Stimulated activated CD4-positive, alpha-beta T cell treated with anti-CD3 and anti-CD28 coated beads, Interleukin-15, amount 100 ng/mL, for 48 hours (primary cell): ENCODE measurements at places on chromosomes 12 and 14.

DNA sequence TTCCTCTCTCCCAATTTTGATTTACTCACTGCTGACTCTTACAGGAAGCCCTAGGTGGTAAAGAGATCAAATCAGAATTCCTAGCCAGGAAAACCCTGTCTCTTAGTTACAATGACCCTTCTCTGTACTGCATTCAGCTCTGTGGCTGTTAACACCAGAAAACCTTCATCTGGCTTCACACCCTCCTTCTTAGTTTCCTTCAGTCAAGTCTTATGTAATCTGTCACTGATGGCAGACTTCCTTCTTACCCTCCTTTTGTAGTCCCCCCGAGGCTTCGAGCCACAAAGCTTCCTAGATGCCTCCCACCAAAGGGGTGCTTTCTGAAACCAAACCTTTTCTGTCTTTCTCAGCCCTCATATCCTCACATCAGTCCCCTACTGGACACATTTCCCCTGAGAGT, 16.5 kb downstream of the NGDN start:
- no peak for DNase-seq

- DNase-seq: no peak
Observed at GRCh38 chr12:112988224-112988623, 9.9 kb downstream of the OAS2 start.

DNA sequence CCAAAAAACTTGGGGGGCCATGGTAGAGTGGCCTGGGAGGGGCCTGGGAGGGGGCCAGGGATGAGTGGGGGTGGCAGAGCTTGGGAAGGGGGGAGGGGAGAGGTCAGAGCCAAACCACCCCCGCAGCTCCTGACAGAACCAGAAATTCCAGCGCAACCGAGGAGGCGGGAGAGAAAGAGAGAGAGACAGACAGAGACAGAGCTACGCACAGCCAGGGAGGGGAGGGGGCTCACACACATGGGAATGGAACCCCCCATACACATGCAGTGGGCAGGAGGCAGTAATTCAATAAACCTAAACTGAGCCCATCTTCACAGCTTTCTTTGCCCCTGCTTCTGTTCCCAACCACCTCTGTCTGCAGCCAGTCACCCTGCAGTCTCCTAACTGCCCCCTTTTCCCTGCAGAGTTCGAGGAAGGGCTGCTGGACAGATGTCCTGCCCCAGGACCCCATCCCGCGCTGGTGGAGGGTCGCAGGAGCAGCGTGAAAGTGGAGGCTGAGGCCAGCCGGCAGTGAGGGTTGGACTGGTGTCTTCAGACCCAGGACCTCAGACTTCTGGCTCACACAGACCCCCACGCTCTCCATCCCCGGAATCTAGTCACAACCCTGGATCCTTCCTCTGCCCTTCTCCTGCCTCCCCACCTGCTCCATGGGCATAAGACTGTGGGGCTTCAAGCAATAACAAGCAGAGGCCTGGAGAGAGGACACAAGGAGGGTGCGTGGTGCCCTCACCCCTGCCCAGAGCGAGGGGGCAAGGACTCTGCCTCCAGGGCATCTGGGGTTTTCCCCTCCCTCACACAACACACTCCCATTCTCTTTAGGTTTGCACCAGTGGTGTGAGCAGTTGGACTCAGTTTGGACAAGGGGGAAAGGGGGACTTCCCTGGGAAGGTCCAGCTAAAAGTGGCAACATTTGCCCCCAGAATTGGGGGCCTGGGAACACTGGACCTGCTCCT, 5.6 kb downstream of the NAB2 start:
- no peak for DNase-seq

GRCh38 chr14:101220921-101221510, 317.5 kb upstream of the RTL1 start:
- no peak for DNase-seq

DNA sequence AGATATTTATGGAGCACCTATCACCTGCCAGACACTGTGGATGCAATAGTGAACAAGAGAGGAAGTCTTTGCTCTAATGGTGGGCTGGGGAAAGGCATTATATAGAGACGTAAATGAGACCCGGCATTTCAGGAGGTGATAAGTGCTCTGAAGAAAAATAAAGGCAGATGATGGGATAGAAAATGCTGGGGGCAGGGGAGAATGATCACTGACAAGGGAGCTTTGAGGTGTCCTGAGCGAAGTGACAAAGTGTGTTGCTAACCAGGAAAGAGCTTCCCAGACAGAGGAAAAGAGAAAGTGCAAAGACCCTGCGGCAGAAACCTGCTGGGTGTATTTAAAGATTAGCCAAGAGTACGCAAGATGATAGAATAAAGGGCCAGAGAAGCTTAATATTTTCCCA, 1096.1 kb downstream of the BCL11B start:
- no peak for DNase-seq

- DNase-seq: no peak
Observed at GRCh38 chr12:130224613-130225012, 62.3 kb downstream of the FZD10 start.

GRCh38 chr12:53703756-53704155, 23.5 kb downstream of the CALCOCO1 start:
- no peak for DNase-seq

DNA sequence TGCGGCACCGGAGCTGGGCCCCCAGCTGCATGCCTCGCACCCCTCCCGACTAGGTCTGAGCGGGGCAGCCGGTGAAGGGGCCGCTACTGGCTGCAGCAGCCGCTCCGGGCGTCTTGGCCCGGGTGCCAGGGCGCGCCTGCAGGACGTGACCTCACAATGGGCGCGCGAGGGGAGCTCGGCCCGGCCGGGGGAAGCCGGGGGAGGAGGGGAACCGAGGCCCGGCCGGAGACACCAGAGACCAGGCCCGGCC, 353 bp downstream of the BAG5 start:
- DNase-seq: no peak

- no peak for DNase-seq
Observed at GRCh38 chr14:75554482-75554881, 23.9 kb upstream of the FLVCR2 start.

DNA sequence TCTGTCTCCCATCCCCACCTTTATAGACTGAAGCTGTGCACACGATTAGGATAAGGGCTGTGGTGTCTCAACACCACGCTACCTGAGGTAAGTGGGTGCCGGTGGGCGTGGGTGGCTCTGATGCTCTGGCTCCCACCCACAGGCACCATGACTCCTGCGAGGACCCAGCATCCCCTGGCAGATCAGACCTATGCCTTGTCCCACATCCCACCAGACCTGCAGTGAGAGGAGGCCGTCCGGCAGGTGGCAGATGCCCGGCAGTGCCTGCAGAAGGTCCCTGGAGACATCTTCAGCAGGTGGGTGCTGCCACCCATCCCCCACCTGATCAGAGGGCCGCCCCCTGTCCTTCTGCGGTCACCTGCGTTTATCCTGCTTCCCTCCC, 104.4 kb upstream of the PRB2 start:
- no peak for DNase-seq

GRCh38 chr12:53938326-53939140, at the start of gene HOXC13:
HOXC13 (plus strand) TSS chr12:53938831; CDS start chr12:53938907, 76 bp downstream.
- DNase-seq: peak; percentile 35

- DNase-seq: no peak
Observed at GRCh38 chr14:53236708-53237107, 83.6 kb upstream of the DDHD1 start.

DNA sequence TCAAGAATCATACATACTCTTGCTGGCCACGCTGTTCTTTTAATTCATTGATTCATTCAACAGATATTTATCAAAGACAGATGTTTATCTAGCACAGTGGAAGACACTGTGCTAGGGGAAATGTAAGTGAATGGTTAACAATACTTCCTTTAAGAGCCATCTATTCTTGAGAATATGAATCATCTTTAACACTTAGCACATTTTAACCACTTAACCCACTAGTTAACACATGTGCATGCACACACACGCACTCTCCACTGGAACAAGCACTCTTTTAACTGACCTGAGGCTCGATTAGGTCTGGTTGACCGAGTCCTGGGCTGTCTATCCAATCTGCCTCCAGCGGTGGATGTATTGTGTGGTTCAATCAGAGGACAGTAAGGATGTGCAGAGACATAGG, 34.6 kb downstream of the LMNTD1 start:
- DNase-seq: no peak

DNA sequence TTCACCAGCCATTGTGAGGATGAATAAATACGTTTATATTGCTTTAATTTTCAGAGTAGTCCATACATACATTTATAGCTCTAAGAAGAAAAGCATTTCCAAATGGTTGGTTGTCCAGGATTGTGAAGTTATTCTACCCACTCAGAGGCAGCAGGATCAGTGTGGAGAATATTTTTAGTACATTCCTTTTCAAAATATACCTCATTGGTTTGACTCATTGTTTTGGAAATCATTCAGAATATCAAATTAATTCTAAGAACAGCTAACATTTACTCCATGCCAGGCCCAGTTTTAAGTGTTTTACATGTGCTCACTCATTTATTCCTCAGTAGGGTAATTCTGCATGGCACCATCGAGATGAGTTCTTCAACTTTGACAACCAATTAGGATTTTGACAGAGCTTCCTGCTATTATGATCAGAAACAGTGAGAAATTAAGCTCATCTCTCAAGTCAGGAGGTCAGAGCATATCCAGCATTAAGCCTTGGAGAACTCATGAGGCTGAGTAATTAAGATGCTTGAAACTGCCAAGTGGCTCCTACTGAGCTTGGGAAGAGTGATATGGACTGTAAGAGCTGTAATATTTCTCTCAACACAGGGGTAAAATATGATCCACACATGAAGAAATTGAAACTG, 153.3 kb upstream of the CLEC14A start:
- DNase-seq: no peak

- no peak for DNase-seq
Observed at GRCh38 chr14:64417055-64417770, 29.1 kb downstream of the MTHFD1 start.

DNA sequence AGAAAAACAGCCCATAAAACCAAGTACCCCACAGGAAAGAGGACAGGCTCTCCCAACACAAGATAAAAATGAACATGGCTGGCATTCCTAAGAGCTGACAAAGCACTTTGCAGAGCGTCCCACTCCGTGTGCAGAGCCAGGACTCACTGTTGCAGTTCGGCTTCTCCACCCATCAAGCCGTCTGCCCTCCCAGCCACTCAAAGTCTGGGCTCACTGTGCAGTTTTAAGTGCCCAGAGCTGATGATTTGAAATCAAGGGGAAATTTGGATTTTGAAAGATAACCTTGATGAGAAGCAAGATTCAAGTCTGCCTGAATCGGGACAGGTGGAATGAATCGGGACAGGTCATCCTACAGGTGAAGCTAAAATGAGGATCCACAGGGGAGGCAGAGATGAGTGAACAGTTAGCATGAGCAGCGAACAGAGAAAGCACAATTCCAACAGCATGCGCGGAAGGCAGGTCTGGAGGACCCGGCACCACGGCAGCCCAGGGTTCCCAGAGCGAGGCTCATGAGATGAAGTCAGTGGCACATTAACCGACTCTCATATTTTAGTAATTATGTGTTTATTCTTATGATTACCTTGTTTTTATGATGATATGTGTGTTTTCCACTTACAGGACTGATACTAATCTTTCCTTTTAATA, 39.8 kb upstream of the GPR68 start:
- DNase-seq: no peak

- DNase-seq: no peak
Observed at GRCh38 chr14:58288106-58288792, 10.1 kb upstream of the ARID4A start.

- DNase-seq: no peak
Observed at GRCh38 chr12:77578466-77579220, 252.1 kb upstream of the NAV3 start.

- DNase-seq: no peak
Observed at GRCh38 chr14:67955261-67955660, 135.7 kb downstream of the RAD51B start.

DNA sequence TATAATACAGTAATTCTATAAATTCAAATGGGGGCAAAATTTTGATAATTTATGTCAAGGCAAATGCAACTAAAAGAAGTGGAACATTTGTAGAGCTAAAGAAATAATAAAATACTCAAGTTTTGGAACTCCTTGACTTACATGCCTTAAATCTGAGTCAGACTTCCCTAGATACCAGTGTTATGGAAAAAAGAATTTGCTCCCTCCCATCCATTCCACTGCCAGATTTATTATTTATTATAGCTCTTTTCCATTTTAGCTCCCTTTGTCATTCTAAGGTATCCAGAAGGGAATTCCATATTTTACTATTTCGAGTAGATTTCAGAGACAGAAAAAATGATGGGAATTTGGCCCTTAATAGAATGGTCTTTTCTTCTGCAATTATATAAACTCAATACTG, 44.0 kb downstream of the RHOJ start:
- DNase-seq: no peak

DNA sequence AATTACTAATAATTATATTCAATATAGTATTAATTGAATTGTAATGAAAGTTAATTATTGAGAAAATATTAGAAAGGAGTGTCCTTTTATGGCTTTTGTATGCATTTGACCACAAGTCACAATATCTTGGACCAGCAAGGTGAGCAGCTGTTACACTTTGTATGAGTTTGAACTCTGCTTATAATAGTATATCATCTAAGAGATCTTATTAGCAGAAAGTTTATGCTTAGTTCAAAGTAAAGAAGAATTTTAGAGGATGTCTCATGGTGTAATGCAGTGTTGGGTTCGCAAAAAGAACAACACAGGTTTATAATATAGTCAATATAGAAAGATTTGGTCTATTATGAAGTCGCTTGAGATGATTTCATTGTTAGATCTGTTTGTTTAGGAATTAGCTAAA, 2.0 kb upstream of the TRIM9 start:
- no peak for DNase-seq

GRCh38 chr12:21992823-21993222, 51.6 kb upstream of the ABCC9 start:
- no peak for DNase-seq

- DNase-seq: no peak
Observed at GRCh38 chr12:93772003-93772700, 95.0 kb downstream of the CRADD start.
